ENCODE measurements at places on chromosomes 16 and 17. TPM values are rescaled to one million over a fixed set of nuclear protein-coding genes. Genes with fewer than 3 reads are reported as not detected.

Gene DHX40
- 104 TPM for total RNA-seq

Gene GAST
- total RNA-seq: not detected

Gene PITPNM3
- total RNA-seq: 7.1 TPM

Gene KRT12
- not detected for total RNA-seq

Gene HOXB6
- total RNA-seq: not detected

Gene TLCD2
- 5.3 TPM for total RNA-seq

Gene ETV4
- 0.26 TPM for total RNA-seq

Gene ERN2
- 0.11 TPM for total RNA-seq

Gene UTP18
- total RNA-seq: 43.9 TPM

Gene PRR35
- 0.11 TPM for total RNA-seq
